Forelimb muscle (tissue), 1 donor: ENCODE measurements at places on chromosomes 3 and 15.

- no peak for DNase-seq
Observed at GRCh38 chr15:26721232-26721967, 51.5 kb downstream of the GABRB3 start.

GRCh38 chr3:55765398-55765797 lies 278.3 kb upstream of the WNT5A start:
- no peak for DNase-seq

GRCh38 chr15:67937153-67937761 lies 97.4 kb upstream of the RNU6-1 start:
- DNase-seq: no peak

- no peak for DNase-seq
Observed at GRCh38 chr15:59622289-59622688, 10.7 kb downstream of the GCNT3 start.

GRCh38 chr3:13018561-13019242 lies 54.5 kb downstream of the IQSEC1 start:
- DNase-seq: no peak

GRCh38 chr3:188571531-188572095 lies 417.7 kb downstream of the LPP start:
- DNase-seq: no peak

DNA sequence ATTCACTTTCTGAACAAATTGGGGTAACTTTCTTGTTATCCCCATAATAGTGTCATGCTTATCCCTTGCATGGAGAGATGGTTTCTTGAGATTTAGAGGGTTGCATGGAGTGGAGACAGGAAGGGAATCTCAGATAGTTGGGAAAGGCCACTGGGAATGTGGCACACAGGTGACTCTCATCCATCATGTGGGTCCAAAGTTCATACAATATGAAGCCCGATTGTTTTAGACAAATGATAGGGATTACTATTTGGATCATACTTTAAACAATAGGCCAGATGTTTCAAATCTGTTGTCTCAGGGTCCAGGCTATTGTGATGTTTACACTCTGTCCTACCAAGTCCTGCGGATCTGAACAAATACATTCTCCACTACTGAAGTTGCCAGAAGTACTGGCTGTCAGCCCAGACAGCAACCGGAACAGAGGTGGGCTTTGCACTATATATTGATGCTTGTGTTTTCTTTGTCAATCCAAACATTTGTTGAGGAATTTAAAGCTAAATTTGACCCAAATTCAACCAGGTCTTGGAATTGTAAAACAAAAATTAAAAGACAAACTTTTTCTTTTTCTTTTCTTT lies 39.2 kb upstream of the NMNAT3 start:
- no peak for DNase-seq

DNA sequence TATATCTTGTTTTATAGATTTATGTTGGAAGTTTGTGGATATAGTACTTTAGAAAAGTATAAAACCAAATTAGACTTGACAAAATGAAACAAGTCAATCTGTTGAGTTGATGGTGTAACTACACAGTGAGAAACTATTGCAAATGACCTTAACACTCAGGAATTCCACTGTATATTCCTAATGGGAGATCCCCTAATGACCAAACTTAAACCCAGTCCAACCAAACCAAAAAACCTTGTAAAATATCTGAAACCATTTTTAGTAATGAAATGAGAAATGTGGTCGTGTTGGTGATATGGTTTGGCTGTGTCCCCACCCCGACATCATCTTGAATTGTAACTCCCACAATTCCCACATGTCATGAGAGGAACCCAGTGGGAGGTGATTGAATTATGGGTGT lies 31.9 kb upstream of the ATP13A3 start:
- DNase-seq: no peak

- peak; percentile 35 for DNase-seq
Observed at GRCh38 chr3:183306798-183307671, 54.0 kb downstream of the B3GNT5 start.

DNA sequence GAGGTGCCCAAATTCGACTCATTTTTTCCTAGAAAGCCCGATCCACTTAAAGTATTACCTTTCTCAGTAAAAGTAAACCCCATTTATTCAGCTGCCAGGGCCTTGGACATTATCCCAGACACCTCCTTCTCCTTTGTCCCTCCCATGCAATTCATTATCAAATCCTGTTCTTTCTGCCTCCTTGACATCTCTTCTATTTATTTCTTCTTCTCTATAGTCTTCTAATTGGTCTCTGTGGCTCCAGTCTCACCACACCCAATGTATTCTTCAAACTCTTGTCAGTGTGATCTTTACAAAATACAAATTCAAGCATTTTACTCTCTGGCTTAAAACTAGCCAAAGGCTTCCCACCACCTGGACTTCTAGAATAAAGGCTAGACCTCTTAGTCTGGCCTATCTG lies 120.3 kb downstream of the IL20RB start:
- DNase-seq: no peak

GRCh38 chr3:59106085-59106648 lies 56.3 kb upstream of the CFAP20DC start:
- no peak for DNase-seq

- no peak for DNase-seq
Observed at GRCh38 chr15:87365186-87365585, 891.4 kb downstream of the NTRK3 start.

DNA sequence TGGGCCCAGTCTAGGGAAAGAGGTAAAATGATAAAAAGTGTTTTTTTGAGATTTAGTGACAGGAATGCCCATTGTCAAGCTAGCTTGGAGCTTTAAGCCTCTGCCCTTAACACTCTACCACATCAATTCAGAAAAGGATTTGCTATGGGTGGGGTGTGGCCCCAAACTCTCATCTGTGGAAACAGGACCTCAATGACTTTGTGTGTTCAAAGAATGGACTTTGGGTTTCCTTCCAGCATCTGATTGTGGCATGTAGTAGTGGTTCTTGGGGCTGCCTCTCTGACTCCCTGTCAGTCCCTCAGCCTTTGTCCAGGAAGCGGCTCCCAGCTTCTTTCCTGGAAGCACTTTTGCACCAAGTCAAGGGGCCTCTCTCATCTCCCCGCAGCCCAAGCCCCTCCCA lies 56.1 kb downstream of the CCNL1 start:
- no peak for DNase-seq

- DNase-seq: no peak
Observed at GRCh38 chr15:76299786-76300185, 11.5 kb downstream of the ETFA start.

GRCh38 chr3:140727886-140728285 lies 50.0 kb downstream of the TRIM42 start:
- DNase-seq: no peak

GRCh38 chr3:61247191-61247590 lies 4.1 kb downstream of the FHIT start:
- no peak for DNase-seq

DNA sequence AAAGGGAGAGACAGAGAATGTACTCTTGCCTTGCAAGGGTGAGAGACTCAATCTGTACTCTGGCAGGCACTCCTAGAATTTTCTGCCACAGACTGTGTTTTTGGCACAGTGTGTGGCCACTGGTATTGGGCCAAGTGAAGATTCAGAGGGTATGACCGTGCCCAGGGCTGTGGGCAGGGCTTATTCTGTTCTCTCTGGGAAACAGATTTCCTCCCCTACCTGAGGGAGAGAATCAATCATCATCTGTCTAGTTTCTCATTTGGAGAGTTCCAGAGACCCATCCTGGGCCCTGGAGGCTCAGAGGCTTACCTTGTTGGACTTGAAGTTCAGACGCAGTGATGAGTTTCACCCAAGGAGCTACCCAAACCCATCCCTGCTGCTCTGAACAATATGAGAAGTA lies 28.2 kb downstream of the CSTA start:
- DNase-seq: no peak

GRCh38 chr3:71451060-71451459 lies 132.5 kb downstream of the FOXP1 start:
- DNase-seq: no peak

- no peak for DNase-seq
Observed at GRCh38 chr3:53675942-53676341, 170.3 kb downstream of the CHDH start.

DNA sequence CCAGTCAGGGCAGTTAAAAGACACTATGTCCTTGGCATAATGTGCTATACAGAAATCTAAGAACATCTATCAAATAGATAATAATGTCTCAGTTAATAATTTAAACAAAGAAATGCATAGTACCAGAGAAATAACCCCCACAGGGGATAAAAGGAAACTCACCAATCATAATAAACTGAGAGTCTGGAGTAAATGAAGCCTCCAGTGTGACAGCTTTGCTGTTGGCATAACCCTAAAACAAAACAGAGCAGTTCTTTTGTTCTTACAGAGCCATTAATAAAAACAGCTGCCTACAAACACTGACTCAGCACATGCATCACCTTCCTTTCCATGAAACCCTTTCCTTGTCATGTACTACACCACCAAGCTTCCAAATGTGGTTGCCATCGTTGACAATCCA lies 13.5 kb downstream of the PPM1M start:
- DNase-seq: no peak

DNA sequence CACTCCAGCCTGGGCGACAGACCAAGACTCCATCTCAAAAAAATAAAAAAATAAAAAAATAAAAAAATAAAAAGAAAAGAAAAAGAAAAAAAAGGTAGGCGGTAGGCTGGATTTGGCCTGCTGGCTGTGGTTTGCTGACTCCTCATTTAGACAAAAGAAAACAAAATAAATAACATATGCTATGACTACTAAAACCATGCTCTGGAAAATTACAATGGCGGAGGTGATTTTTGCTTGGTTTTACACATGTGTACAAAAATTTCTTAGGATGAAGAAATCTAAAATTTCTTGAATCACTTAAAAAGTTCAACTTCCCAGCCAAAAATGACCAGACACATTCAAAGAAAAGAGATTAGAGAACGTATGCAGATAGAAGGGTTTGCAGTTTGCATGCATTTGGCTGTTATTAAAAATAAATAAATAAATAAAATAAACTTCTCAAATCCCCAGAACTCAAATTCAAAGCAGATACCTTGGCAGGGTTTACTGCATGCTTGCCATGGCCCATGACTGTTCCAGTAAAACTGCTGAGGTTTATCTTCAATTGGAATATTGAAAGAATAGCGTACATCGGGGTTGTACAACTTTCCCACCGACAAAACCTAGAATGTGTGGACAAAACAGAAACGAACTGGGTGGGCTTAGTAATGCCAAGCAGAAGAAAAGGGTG lies 65.9 kb downstream of the ADAMTS9 start:
- DNase-seq: no peak

GRCh38 chr3:62562017-62562416 lies 188.7 kb upstream of the FEZF2 start:
- DNase-seq: no peak

GRCh38 chr15:33068511-33068990 lies 126.0 kb downstream of the FMN1 start:
- no peak for DNase-seq

DNA sequence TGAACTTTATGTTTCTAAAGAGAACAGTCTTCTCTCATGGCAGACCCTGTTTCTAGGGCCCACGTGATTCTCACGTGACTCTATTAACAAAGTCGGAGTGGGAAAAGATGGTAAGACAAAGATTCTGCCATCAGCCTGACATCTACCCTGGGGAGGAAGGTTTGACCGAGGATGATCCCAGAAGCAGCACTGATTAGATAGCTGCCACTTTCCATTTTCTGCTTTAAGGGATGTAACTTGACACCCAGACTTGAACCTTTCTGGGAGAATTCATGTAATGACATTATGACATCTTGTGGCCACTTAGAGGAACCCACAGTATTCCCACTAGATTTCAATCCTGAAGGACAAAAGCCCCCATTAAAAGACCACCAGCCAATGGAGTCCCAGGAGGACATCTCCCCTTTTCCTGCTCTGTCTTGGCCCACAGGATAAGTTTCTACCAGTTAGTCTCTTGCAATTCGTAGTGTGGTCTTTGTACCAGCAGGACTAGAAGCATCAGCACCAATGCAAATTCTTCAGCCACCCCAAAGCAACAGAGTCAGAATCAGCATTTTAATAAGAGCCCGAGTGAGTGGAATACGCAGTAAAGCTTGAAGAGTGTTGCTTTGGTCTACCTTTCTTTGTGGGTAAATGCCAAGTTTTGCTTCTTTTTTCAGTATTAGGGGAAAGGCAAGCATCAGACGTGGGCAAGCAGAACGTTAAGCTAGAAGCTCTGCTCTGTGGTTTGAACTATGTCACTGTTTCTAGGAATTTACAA lies 480.5 kb upstream of the PROK2 start:
- DNase-seq: no peak

GRCh38 chr3:189393598-189393997 lies 221.8 kb downstream of the TPRG1 start:
- no peak for DNase-seq

DNA sequence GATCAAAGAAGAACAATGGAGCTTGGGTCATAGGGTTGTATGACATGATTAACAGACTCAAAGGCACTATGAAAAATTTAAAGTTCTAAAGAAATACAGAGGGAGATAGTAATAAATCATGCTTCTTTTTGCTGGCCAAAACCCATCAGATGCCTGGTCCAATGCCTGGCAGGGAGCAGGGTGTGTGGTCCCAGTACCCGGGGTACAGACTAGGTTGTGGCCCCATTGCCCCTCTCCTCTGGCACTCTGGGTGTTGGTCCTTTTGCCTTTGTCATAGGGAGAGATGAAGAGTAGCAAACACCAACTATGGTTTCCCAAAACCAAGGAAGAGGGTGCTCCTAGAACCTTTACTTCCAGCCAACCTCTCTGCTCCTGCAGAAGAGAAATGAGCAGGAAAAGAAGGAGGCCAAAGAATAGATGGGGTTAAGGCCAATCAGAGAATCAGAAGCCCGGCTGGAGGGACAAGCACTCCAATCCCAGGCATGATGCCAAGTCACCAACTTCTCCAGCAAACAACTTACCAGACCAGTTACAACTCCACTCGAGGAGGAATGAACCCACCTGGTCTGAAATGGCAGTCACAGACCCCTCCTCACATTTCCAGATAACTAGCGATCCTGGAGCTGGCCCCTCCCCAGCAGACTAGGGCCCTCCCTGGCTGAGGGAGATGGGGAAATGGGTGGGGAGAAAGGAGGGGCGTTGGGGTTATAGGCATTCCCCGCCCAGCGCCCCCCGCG lies 1.8 kb downstream of the IGDCC3 start:
- DNase-seq: no peak

DNA sequence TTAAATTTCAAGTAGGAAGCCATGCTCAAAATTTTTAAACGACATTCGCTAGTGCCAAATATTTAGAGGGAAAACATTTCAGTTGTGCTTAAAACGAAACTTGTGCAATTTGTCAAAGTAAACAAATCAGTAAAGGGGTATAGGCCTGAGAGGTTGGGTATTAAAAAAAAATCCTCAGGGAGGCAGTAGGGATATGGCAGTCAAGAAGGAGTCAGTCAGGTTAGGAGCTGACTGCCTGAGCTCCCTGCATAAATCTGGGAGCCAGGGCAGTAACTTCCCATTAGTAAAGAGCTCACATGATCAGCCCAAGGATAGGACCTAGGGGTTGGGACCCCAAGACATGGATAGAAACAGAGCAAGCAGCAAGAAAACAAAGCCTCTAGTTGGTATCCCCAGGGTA lies 120.7 kb upstream of the STAC start:
- DNase-seq: no peak
